ENCODE measurements at places on chromosomes 13 and 19. TPM values are rescaled to one million over a fixed set of nuclear protein-coding genes. Genes with fewer than 3 reads are reported as not detected.

Gene CCDC70
- total RNA-seq, result not detected

Gene SPTBN4
- total RNA-seq, result 0.32 TPM

- H3K27me3 ChIP-seq, result no peaks in the 10 kb centered on the region
- no peak overlapping the region for H3K27ac ChIP-seq
- no peaks in the 10 kb centered on the region for H3K4me1 ChIP-seq
- H3K4me3 ChIP-seq, result no peak overlapping the region
- H3K36me3 ChIP-seq, result no peaks in the 10 kb centered on the region
- DNase-seq, result no peak
These were observed 28.0 kb downstream of the PEPD start for GRCh38 chr19:33493401-33494275.

DNA sequence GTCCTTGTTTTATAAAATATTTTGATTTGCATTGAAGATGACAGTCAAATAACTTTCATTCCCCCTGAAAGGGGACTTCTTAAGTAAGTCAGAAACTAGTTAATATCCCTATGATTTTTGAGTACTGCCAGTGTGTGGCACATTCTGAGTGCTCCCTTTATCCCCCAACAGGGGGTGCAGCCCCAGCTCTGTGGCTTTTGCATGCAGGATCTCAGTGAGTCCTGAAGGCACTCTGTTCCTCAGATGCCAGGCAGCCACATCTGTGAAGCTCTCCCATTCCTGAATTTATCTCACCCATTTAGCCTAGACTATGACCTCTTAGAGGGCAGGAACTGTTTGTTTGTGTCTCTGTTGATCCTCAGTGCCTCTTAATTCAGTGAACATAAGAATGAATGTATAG is 123.1 kb downstream of the CDK8 start:
- DNase-seq, result peak; percentile 35
- H3K4me3 ChIP-seq, result no peak overlapping the region
- H3K27ac ChIP-seq, result no peak overlapping the region
- peaks cover 5% of the 10 kb centered on the region for H3K36me3 ChIP-seq
- no peaks in the 10 kb centered on the region for H3K27me3 ChIP-seq
- no peaks in the 10 kb centered on the region for H3K4me1 ChIP-seq

GRCh38 chr19:47486900-47487299 is 2.9 kb upstream of the KPTN start:
- H3K27ac ChIP-seq, result peak overlapping the region; percentile 29
- peaks cover 14% of the 10 kb centered on the region for H3K4me1 ChIP-seq
- peaks cover 9% of the 10 kb centered on the region for H3K36me3 ChIP-seq
- no peaks in the 10 kb centered on the region for H3K27me3 ChIP-seq

GRCh38 chr13:25415241-25415640 is 43.5 kb downstream of the ATP8A2 start:
- H3K27ac ChIP-seq, result no peak overlapping the region
- H3K4me3 ChIP-seq, result no peak overlapping the region
- no peaks in the 10 kb centered on the region for H3K4me1 ChIP-seq

DNA sequence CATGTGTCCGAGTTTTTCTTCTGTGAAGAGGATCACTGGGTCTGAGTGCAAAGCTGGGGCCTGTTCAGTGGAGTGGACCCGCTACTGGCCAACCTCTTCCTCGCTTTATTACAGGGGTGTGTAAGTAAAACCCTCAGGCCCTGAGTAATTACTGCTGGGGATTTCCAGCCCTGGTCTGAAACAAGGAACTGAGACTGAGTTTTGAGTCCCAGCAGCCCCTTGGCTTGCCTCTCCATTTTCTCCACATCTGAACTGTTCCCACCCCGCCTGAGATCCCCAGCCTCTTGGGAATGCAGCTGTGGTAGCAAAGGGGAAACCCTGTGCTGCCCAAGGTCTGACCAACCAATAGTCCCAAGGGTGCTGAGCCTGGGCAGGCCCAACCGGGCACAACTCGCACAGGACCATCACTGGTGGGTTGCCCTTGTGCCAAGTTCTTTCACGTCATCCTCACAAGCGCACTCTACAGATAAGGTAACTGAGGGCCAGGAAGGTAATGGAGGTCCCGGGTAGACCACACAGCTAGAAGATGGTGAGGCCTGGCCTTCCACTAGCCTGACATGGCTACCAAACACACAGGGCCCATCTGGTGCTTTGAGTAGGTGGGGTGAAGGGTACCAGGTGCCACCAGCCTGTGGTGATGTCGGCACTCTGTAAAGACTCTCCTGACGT is 13.7 kb upstream of the SLC35E1 start:
- DNase-seq, result no peak
- H3K4me1 ChIP-seq, result peaks cover 38% of the 10 kb centered on the region
- no peak overlapping the region for H3K27ac ChIP-seq

GRCh38 chr19:49017041-49017665 is at the start of gene LHB:
TSS of gene LHB (minus strand) at chr19:49017091. CDS start at chr19:49017081, 10 bp downstream.
- DNase-seq, result no peak
- peaks cover 7% of the 10 kb centered on the region for H3K36me3 ChIP-seq
- H3K27ac ChIP-seq, result no peak within 1 kb of the TSS
- H3K4me1 ChIP-seq, result no peaks in the 10 kb centered on the region
- H3K27me3 ChIP-seq, result no peaks in the 10 kb centered on the region

Data from SJCRH30 (cell line).